Activated T-helper 1 cell treated with anti-CD3 and anti-CD28 coated beads, Interleukin-12 subunit alpha, Interleukin-12 subunit beta, Interleukin-2, Interleukin-4 antibody, amounts not matched to agents 30 ng/mL and 10 ng/mL and 1 ng/mL, durations not matched to agents 14 hours and 24 hours and 36 hours (primary cell): ENCODE measurements at places on chromosomes 5 and 9.

DNA sequence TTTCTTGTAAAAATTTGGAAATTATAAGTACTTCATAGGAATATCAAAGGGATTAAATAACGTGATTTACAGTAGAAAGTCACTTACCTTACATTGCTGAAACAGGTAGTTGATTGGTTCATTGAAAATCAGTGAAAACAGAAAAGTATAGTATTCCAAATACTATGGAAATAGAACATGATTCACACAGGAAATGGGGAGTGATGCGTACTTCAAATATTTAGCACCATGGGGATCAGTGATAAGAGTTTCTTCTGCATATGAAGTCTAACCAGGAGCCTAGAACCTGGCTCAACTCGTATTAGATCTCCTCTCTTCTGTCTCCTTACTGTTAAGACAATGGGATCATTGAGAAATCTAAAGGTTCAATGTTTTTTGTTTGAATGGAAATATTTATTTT, 133.3 kb downstream of the FAM174A start:
- DNase-seq, result no peak

DNA sequence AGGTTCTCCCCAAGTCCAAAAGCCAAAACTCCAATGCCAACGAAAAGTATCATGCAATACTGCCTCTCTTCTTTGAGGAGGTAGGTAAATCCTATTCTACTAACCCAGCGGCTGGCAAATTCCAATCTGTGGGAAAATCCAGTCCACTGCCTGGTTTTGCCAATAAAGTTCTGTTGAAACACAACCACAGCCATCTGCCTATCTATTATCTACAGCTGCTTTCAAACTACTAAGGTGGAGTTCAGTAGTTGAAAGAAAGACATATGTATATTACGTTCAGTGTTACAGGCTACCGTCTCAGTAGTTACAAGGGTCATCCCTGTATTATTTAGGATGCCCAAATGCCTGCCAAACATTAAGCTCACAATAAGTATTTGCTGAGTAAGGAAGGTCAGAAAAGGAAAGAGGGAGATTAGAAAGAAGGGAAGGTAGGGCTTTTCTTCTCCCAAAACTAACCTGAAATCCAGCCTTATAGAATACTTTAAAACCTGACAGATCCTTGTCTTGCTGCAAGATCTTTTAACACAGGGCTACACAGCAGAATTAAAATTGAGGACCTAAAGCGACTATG, 16.2 kb downstream of the ARL15 start:
- no peak for DNase-seq

DNA sequence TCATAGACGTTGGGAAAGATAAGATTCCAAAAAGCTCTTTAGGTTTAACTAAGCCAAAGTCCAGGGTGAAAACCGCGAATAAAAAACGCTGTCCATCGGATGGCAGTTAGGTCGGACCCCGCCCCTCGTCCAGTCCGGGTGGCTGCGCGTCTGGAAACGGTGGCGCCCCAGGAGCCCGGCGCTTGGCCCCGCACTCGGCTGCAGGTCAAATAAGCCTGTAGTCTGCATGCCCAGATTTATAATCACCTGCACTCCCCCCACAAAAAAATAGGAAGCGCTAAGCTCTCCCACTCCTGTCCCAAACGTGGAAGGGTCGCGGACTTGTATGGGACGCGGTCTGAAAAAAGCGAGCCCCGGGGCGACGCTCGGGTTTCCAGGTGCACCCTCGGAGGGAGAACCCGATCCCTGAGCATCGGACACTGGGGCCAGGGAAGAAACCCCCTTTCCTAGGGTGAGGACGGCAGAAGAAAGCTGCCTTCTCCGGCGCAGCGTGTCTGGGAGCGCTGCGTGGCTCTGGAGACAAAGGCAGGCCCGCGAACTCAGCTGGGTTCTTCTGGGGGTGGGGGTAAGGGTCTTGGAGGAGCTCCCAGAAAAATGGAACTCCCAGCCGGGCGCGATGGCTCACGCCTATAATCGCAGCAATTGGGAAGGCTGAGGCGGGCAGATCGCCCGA, 923 bp upstream of the ZBTB5 start:
- DNase-seq, result no peak

GRCh38 chr5:154287136-154287535, 96.6 kb downstream of the GALNT10 start:
- no peak for DNase-seq

- peak; percentile 72 for DNase-seq
These were observed 69.1 kb downstream of the ARRDC3 start for GRCh38 chr5:91313757-91314673.

GRCh38 chr5:110925398-110925797, 146.1 kb upstream of the TSLP start:
- DNase-seq, result no peak

DNA sequence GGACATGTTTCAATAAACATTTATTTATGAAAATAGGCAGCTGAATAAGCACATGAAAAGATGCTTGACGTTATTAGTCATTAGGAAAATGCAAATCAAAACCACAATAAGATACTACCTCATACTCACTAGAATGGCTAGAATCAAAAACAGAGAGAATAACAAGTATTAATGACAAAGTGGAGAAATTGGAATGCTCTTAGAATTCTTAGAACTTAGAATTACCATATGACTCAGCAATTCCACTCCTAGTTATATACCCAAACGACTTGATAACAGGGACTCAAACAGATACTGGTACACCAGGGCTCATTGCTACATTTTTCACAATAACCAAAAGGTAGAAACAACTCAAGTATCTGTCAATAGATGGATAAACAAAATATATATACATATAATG, 15.1 kb upstream of the TRIM36 start:
- no peak for DNase-seq

DNA sequence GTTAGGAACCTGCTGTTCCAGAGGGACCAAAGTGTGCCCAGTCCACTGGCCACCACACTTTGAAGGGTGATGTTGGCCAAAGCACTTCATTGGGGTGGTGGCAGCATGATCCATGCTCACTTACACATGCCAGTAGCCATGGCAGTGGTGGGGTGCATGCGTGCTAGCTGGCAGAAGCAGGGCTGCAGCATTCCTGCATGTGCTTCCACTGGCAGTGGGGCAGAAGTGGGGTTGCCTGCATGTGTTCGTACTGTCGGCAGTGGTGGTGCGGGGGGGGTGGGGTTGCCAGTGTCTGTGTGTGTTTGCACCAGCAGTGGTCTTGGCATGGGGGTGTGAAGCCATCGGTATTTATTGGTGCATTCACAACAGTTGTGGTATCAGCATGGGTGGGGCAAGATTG, 260.3 kb upstream of the ANKH start:
- DNase-seq, result no peak

DNA sequence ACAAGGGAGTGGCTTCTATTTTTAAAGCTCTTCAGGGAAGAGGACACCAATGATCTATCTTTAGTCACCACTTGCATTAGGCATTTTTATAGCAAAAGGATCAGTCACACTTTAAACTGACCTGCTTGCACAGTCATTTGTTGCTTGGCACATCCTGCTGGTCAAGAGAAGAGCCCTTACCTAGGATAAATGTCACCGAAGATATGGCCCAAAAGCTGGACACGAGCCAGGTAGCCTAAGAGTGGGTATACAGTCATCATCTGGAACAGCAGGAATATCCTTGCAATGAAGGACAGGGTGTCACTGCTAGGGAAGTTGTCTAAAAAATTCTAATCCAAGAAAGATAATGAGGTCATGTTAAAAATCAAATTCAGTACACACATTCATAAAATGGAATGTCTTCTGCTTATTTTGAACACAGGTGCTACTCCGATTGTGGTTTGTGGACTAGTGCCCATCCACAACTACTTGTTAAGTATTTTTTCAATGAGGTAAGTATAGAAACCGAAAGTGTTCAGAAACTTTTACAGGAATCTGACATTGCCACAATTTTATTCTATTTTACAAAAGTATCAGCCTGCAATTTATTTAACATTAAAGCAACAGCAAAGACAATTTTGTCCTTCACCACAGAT, 78.4 kb downstream of the SLC38A9 start:
- DNase-seq, result no peak

- no peak for DNase-seq
These were observed 310.2 kb downstream of the AGTPBP1 start for GRCh38 chr9:85431339-85432102.

- no peak for DNase-seq
These were observed 155.0 kb upstream of the PANK3 start for GRCh38 chr5:168734119-168734518.

DNA sequence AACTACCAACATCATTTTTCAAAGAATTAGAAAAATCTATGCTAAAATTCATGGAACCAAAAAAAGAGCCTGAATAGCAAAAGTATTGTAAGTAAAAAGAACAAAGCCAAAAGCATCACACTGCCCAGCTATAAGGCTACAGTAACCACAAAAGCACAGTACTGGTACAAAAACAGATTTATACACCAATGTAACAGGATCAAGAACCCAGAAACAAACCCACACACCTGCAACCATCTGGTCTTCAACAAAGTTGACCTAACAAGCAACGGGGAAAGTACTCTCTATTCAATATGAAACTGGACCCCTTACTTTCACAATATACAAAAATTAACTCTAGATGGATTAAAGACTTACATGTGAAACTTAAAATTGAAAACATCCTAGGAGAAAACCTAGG, 94.2 kb upstream of the TARS1 start:
- no peak for DNase-seq

DNA sequence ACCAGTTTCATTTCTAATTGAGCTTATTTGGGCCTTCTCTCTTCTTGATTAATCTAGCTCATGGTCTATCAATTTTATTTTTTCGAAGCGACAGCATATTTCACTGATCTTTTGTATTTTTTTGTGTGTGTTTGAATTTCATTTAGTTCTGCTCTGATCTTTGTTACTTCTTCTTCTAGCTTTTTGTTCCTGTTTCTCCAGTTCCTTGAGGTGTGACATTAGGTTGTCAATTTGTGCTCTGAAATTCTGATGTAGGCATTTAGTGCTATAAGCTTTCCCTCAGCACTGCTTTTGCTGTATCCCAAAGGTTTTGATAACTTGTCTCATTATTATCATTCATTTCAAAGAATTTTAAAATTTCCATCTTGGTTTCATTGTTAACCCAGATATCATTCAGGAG, 67.3 kb downstream of the STRBP start:
- no peak for DNase-seq

DNA sequence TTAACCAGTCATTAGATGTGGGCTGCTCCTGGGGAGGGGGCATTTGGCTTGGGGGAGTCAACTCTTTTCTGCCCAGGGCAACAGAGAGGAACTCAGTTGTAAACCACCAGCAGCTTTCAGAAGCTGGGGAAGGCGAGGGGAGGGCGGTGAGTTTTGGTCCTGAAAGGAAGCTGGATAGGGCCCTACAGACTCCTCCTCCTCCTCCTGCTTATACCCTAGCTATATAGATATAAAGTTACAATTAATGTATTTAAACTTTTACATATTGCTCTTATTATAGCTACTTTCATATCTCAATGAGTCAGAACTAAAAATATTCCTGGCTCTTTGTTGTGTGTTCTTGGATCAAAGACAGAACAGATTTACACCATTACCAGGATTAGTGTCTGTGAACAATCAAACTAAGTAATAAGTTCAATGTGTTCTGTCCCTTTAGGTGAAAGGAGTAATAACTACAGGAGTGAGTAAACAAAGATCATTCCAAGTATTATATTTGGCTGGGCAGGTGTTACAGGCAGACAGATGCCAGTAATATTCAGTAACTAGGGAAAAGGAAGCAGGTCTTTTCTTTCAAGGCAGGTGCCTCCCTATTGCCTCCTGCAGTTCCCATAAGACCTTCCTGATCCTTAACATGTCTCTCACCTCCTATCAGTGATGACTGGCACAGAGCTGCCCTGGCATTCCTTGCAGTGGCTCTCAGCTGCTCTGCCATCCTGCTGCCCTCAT, 20.5 kb upstream of the VPS13A start:
- DNase-seq, result no peak

DNA sequence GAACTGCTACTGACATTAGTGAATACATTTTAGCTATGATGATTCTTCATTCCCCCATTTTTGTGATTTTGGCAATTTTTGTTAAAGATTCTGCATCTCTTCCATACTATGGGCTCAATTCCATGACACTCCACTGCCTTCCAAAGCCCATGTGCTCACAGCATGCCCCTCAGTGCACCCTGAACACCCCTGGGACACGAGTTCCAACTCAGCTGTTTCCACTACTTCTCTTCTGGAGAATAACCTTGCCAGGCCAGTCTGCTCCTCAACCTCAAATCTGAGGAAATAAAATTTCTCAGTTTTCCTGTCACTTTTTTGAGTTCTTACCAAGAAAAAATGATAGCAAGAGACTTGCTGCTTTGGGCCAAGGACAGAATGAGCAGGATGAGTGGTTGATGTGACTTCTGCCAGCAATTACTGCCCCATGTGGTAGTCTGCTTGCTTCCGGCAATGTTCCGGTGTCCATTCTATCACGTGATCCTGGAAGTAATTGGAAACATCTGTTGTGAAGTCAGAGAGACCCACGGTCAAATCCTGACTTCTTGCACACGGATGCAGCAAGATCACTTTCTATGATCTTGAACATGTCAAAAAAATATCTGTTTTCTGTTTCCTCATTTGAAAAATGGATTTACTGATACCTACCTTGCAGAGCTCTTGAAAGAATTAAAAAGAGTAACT, 58.3 kb downstream of the EGFLAM start:
- DNase-seq, result no peak

DNA sequence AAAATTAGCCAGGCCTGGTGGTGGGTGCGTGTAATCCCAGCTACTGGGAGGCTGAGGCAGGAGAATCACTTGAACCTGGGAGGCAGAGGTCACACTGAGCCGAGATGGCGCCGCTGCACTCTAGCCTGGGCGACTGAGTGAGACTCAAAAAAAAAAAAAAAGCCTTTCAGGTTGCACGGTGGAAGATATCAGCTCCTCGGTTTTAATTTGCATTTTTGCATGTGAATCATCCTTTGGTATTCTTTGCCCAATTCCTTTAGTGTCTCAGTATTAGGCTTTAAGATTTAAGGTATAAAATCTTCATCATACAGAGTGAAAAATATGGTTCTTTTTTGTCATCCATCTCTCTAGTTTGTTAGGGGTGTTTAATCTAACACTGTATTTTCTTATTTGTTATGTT, 173.6 kb upstream of the S1PR3 start:
- no peak for DNase-seq
